ENCODE measurements at places on chromosomes 7 and 10.

- DNase-seq = no peak
Measured at GRCh38 chr7:40749877-40750276, 615.1 kb downstream of the SUGCT start.

DNA sequence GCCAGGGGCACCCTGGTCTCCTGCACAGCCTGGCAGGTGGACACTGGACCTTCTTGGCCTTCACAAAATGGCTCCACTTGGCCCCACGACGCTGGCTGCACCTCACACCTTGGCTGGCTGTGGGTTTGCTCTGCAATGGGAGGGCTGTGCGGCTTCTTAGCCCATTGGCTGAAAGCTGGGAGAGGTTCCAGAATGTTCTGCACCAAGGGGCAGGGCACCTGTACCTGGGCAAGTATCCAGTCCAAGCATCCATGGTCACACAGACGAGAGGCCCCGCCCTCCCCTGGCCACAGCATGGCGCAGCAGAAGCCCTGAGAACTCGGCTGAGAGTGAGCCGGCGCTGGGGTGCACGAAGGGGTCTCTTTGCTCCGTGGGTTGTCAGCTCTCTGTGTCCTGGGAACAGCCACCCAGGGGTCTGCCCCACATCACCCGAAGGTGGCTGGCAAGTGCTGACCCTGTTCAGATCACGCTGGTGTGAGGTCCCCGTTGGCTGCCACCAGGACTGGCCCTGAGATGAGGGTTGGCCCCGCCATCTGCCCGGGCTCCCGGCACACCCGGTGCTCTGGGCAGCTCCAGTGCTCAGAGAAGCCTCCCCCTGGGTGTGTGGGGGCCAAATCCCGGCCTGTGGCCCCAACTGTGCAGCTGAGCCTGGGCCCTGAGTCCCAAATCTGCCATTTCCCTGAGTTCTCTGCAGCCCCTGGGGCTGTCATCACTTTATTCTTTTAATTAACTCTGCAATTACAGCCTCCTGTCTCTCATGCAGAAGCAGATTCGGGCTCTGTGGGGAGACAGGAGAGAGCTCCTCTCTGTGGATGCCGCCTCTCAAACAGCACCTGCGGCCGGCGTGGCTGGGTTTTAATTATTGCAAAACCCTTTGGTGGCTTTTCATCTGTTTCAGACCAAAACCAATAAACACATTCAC lies 19.4 kb upstream of the ADGRA1 start:
- DNase-seq = no peak

- DNase-seq = no peak
Measured at GRCh38 chr7:17144322-17144721, 154.1 kb upstream of the AHR start.

DNA sequence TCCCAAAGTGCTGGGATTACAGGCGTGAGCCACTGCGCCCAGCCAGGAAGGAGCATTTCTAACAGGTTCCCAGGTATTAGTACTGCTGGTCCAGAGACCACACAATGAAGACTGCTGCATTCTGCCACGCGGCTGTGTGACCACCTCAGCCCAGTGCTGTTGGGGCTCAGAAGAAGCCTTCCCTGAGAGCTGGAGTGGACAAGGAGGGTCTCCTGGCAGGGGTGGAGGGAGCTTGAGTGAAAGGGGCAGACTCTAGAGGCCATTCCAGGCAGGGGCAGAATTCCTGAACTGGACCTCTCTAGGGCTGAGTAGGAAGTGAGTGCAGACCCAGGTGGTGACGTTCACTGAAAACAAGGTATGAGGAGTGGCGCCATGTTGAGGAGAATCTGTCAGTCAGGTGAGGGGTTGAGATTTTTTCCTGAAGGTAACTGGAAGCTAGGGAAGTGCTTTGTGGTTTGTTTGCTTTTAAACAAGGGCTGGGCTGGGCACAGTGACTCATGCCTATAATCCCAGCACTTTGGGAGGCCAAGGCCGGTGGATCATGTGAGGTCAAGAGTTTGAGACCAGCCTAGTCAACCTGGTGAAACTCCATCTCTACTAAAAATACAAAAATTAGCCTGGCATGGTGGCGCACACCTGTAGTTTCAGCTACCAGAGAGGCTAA lies 67.6 kb downstream of the TACC2 start:
- no peak for DNase-seq

DNA sequence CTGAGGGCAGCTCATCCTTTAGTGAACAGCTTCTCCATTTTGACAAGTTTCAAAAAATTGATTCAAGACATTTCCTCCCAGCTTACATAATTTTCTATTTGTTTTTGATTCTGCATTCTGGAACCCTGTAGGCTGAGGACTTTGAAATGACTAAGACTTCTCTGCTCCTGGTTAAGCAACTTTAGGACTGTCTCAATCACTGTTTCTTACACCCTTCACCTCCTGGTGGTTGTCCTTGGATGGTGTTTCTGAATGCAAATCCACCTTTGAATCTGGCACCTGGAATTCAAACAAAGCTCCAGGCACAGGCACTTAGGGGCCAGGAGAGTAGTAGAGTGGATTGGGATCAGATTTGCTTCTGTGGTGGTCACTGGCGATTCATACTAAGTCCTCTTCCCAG lies 595.5 kb downstream of the LRMDA start:
- no peak for DNase-seq

- DNase-seq = no peak
Measured at GRCh38 chr7:33650828-33651227, 254.5 kb upstream of the BMPER start.

- DNase-seq = no peak
Measured at GRCh38 chr10:22999942-23000341, 72.1 kb downstream of the ARMC3 start.

DNA sequence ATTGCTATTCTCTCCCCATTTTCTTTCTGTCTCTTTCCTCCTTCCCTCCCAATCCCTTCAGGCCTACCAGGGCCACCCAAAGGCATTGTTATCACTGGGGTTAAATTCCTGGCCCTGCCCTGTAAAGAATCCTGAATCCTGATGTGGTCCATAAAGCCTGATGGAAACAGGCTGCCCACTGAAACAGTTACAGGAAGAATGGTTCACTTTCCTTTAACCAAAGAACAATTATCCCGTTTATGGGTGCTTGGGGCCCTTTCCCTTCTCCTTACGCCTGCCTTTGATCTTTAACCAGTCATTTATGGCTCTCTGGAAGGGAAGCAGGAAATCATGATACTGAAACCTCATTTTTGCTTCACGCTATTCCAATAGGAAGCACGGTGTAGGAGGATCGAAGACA lies 273.1 kb upstream of the NEBL start:
- no peak for DNase-seq

DNA sequence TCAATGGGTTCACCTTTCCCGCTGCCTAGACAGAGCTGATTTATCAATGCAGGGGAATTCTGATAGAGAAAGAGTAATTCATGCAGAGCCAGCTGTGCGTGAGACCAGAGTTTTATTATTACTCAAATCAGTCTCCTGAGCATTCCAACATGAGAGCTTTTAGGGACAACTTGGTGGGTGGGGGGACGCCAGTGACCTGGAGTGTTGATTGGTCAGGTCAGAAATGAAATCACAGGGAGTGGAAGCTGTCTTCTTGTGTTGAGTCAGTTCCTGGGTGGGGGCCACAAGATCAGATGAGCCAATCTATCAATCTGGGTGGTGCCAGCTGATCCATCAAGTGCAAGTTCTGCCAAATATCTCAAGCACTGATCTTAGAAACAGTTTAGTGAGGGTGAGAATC lies 99.0 kb upstream of the CAV2 start:
- no peak for DNase-seq

DNA sequence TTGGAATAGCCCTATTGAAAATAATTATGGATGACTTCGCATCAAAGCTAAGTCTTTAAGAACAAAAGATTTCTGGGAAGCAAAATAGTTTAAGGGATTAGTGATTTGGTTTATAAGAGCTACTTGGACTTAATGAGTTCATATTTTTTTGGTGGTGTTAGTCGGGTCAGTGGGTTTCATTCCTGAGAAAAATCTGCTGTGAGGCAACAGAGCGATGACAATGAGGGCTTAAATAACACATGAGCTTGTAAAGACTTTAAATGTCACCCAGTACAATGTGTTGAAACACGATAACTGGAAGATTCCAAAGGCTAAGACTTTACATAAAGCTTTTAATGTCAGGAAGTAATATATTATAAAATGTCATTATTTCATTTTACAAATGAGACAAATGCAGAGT lies 178.8 kb downstream of the ARL4A start:
- DNase-seq = no peak

All from T-helper 17 cell (primary cell).